Tibial nerve (tissue), 4 donors: ENCODE measurements at places on chromosomes 11 and 22.

DNA sequence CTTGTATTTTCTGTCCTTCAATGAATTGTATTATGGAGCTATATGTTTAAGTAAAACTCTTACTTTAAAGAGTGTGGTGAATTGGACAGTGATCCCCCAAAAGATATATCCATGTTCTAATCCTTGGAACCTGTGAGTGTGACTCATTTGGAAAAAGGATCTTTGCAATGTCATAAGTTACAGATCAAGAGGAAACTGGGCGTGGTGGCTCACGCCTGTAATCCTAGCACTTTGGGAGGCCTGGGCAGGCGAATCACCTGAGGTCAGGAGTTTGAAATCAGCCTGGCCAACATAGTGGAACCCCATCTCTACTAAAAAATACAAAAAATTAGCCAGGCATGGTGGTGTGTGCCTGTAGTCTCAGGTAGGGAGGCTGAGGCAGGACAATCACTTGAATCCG, 36.7 kb downstream of the ELF5 start:
- H3K27ac ChIP-seq, result no peak overlapping the region
- peaks cover 3% of the 10 kb centered on the region for H3K4me1 ChIP-seq
- DNase-seq, result no peak

GRCh38 chr11:117919781-117920221, 9.4 kb downstream of the TMPRSS13 start:
- H3K4me3 ChIP-seq, result no peak overlapping the region
- no peaks in the 10 kb centered on the region for H3K4me1 ChIP-seq
- H3K27ac ChIP-seq, result no peak overlapping the region

GRCh38 chr11:81658722-81659121, 1074.9 kb downstream of the FAM181B start:
- no peaks in the 10 kb centered on the region for H3K4me1 ChIP-seq
- H3K27ac ChIP-seq, result no peak overlapping the region
- no peak for DNase-seq
- H3K36me3 ChIP-seq, result no peaks in the 10 kb centered on the region
- H3K4me3 ChIP-seq, result no peak overlapping the region

- no peaks in the 10 kb centered on the region for H3K27me3 ChIP-seq
- H3K27ac ChIP-seq, result no peak overlapping the region
- DNase-seq, result no peak
- H3K4me3 ChIP-seq, result no peak overlapping the region
Measured at GRCh38 chr11:106632283-106632682, 386.0 kb downstream of the GUCY1A2 start.

DNA sequence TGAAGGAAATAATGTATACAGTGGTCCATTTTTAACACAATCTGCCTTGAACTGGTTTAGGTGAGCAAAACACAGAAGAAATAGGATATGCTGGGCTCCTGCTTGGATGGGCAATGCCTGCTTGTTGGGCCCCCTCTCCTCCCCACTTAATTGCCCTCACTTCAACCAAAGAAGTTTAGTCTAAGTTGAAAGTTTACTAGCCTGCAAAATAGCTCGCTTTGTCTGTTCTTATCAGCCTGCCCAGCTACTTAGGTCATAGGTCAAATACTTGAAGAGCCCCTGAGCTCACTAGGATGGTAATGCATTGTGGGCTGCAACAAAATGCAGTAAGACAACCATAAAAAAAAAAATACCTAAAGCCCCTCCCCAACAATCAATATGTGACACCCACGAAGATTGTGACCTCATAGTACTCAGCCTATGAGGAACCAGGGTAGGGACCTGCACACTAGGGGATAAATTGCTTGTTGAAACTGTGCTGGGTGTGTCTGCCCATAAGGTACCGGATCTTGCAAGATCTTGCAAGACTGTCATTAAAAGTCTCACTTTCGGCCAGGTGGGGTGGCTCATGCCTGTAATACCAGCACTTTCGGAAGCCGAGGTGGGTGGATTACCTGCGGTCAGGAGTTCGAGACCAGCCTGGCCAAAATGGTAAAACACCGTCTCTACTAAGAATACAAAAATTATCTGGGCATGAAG, 10.9 kb downstream of the DRICH1 start:
- no peak overlapping the region for H3K27ac ChIP-seq
- no peaks in the 10 kb centered on the region for H3K36me3 ChIP-seq
- H3K27me3 ChIP-seq, result no peaks in the 10 kb centered on the region
- no peak for DNase-seq

GRCh38 chr11:66048547-66049323, at the start of gene GAL3ST3:
TSS of gene GAL3ST3 (minus strand) at chr11:66049161. CDS start at chr11:66045415, 3,746 bp downstream.
- H3K27me3 ChIP-seq, result peaks cover 23% of the 10 kb centered on the region
- H3K4me1 ChIP-seq, result peaks cover 22% of the 10 kb centered on the region
- H3K36me3 ChIP-seq, result no peaks in the 10 kb centered on the region
- H3K4me3 ChIP-seq, result no peak within 1 kb of the TSS

DNA sequence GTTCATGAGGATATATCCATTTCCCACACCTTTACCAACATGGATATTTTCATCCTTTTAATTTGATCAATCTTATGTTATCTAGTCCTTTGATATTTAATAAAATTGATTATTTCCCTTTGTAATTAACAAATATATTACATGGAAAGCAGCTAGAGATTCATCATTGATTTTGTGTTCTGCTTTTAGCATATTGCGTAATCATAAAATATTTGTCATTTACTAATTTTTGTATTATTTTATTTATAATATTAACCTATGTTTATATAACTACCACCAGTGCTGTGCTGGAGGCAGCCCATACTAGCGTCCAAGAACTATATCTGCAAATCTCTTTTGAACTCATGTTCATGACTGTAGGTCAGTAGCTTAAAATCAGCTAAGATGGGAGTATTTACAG, 4.7 kb downstream of the OR8U1 start:
- no peak for DNase-seq
- no peak overlapping the region for H3K4me3 ChIP-seq
- H3K27ac ChIP-seq, result no peak overlapping the region
- H3K4me1 ChIP-seq, result no peaks in the 10 kb centered on the region
- H3K27me3 ChIP-seq, result no peaks in the 10 kb centered on the region

DNA sequence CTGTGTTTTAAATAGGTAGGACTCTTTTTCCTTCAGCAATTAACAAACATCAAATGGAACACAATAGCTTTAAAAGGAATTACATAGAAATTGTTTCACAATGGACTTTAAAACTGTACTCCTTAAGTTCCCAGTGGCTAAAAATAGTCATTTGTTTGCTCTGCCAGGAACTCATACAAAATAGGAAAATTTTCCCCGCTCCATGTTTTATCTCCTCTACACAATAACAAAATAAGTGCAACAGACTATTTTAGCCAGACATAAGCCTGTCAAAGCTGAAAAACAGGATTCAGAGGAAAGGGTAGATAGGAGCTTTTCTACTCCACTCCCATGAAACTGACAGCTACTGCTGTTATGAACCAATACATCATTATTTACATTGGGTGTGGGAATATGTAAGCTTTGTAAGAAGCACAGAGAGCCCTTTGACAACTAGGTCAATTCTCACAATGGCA, 90.1 kb downstream of the STK33 start:
- no peak for DNase-seq
- H3K27ac ChIP-seq, result no peak overlapping the region
- H3K4me3 ChIP-seq, result no peak overlapping the region
- no peaks in the 10 kb centered on the region for H3K4me1 ChIP-seq
- H3K36me3 ChIP-seq, result no peaks in the 10 kb centered on the region

GRCh38 chr11:40032331-40032730, 1427.1 kb downstream of the LRRC4C start:
- no peak overlapping the region for H3K4me3 ChIP-seq
- no peaks in the 10 kb centered on the region for H3K4me1 ChIP-seq
- DNase-seq, result no peak
- H3K27me3 ChIP-seq, result no peaks in the 10 kb centered on the region

GRCh38 chr22:34812631-34813030, 253.3 kb upstream of the ISX start:
- H3K27me3 ChIP-seq, result no peaks in the 10 kb centered on the region
- H3K4me3 ChIP-seq, result no peak overlapping the region
- H3K4me1 ChIP-seq, result no peaks in the 10 kb centered on the region
- H3K27ac ChIP-seq, result no peak overlapping the region

DNA sequence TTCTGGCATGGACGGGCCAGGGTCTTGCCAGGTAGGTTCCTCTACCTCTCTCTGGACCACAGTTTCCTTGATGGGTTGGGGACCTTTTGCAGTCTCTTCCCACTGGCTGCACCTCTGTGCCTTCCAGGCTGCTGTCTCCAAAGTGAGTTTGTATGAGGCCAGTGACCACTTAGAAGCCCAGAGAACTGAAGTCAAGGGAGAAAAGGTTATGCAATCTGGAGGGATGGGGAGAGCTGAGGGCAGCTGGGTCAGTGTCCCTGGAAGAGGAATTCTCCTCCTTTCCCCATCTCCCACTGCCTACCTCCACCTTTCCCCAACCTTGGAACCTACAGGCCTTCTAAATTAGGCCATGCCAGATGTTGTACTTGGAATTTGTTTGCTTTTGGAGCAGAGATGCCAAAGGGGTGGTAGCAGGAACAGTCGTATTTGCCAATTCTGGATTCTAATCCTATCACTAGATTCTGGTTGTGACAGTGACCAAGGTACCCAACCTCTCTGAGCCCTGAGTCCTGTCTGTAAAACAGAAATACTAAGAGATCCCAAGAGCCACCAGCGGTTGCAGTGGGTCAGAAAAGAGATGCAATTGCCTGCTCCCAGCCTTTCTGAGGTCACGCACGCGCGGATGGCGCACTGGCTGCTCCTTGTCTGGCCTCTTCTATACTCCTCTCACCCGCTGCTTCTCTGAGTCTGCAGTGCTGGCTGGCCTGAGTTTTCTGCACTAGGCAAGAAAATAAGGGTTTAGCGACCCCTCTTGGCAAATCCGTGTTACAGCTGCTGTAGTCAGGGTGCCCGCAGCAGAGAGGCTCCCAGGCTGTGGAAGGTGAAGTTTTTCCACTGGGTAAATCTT, 10.7 kb upstream of the ACCSL start:
- H3K27me3 ChIP-seq, result no peaks in the 10 kb centered on the region
- H3K4me3 ChIP-seq, result no peak overlapping the region
- no peaks in the 10 kb centered on the region for H3K36me3 ChIP-seq
- peaks cover 12% of the 10 kb centered on the region for H3K4me1 ChIP-seq

GRCh38 chr11:67309166-67309565, 5.8 kb downstream of the SSH3 start:
- no peak for DNase-seq
- H3K36me3 ChIP-seq, result peaks cover 57% of the 10 kb centered on the region
- H3K4me1 ChIP-seq, result peaks cover 22% of the 10 kb centered on the region
- no peaks in the 10 kb centered on the region for H3K27me3 ChIP-seq
- no peak overlapping the region for H3K4me3 ChIP-seq

DNA sequence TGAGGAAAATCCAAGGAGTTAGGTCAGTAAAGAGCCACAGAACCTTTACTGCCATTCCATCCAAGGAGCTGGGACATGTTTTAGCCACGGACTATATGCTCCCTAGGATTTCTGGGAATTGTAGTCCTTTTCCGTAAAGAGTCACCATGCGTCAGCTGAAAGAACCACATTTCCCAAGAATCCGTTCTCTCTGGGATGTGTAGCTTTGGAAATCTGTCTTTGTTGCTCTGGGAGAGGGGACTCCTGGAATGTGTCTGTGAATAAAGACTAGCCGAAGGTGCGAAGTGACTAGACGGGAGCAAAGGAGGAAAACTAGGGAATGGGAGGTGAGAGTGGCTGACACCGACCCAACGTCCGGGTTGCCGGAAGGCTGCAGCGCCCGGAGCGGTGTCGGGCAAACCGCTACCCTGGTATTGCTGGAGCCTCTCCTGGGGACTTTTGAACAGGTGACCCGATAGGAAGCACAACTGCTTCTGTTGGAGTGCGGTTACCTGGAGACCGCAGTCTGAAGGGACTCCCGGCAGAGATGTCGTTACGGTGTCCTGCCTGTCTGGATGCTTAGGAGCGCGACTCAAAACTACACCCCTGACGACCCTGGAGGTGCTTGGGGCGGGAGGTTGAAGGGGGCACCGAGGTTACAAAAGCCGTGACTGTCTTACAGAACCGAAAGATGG, at the start of gene IFTAP:
TSS of gene IFTAP (plus strand) at position 187 of the 674 bp plus-strand sequence. CDS start 15,602 bp downstream, outside the sequence.
- no peak within 1 kb of the TSS for H3K27ac ChIP-seq
- H3K27me3 ChIP-seq, result no peaks in the 10 kb centered on the region
- H3K36me3 ChIP-seq, result no peaks in the 10 kb centered on the region
- H3K4me1 ChIP-seq, result peaks cover 14% of the 10 kb centered on the region

GRCh38 chr11:76695133-76695532, 24.6 kb upstream of the LRRC32 start:
- no peak overlapping the region for H3K4me3 ChIP-seq
- DNase-seq, result no peak
- no peak overlapping the region for H3K27ac ChIP-seq
- H3K4me1 ChIP-seq, result no peaks in the 10 kb centered on the region
- H3K36me3 ChIP-seq, result no peaks in the 10 kb centered on the region

DNA sequence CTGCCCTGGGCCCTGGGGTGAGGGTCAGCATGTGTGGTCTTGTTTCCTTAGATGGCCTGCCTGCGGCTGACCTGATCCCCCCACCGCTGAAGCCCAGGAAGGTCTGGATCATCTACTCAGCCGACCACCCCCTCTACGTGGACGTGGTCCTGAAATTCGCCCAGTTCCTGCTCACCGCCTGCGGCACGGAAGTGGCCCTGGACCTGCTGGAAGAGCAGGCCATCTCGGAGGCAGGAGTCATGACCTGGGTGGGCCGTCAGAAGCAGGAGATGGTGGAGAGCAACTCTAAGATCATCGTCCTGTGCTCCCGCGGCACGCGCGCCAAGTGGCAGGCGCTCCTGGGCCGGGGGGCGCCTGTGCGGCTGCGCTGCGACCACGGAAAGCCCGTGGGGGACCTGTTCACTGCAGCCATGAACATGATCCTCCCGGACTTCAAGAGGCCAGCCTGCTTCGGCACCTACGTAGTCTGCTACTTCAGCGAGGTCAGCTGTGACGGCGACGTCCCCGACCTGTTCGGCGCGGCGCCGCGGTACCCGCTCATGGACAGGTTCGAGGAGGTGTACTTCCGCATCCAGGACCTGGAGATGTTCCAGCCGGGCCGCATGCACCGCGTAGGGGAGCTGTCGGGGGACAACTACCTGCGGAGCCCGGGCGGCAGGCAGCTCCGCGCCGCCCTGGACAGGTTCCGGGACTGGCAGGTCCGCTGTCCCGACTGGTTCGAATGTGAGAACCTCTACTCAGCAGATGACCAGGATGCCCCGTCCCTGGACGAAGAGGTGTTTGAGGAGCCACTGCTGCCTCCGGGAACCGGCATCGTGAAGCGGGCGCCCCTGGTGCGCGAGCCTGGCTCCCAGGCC, 12.7 kb downstream of the TMEM121B start:
- no peak overlapping the region for H3K27ac ChIP-seq
- no peak overlapping the region for H3K4me3 ChIP-seq
- H3K27me3 ChIP-seq, result no peaks in the 10 kb centered on the region
- H3K4me1 ChIP-seq, result no peaks in the 10 kb centered on the region

- DNase-seq, result no peak
- H3K4me1 ChIP-seq, result no peaks in the 10 kb centered on the region
- no peak overlapping the region for H3K4me3 ChIP-seq
- H3K36me3 ChIP-seq, result no peaks in the 10 kb centered on the region
Measured at GRCh38 chr11:77287615-77288273, 13.7 kb downstream of the GDPD4 start.

GRCh38 chr22:49779853-49780697, 47.6 kb downstream of the BRD1 start:
- H3K4me3 ChIP-seq, result no peak overlapping the region
- H3K27me3 ChIP-seq, result no peaks in the 10 kb centered on the region
- H3K4me1 ChIP-seq, result peaks cover 4% of the 10 kb centered on the region
- no peak overlapping the region for H3K27ac ChIP-seq
